ENCODE measurements at places on chromosomes 3 and 15.

DNA sequence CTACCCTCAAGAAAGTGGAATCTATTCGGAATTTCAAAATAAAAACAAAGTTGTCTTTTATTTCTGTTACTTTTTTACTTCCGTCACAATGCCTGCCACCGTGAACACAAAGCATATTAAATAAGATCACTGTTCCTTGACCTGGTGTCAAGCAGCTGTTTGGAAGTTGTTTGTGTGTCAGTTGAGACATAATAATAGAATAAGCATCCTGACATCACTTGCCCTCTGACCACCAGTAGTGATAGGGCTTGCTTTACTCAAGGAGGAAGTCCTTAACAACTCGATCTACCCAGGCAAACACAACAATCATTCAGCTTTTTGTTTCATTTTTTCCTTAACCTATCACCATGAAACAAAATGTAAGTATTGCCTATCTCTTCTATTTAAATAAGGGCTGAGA, 454.4 kb upstream of the RASGRP1 start:
- DNase-seq = no peak

GRCh38 chr15:49178497-49178896, 8.4 kb downstream of the GALK2 start:
- DNase-seq = no peak

GRCh38 chr3:134445636-134446035, 40.1 kb downstream of the ANAPC13 start:
- DNase-seq = no peak

- peak; percentile 81 for DNase-seq
Measured at GRCh38 chr3:14508966-14509795, 31.0 kb downstream of the GRIP2 start.

GRCh38 chr3:165254812-165255211, 58.6 kb upstream of the SLITRK3 start:
- no peak for DNase-seq

DNA sequence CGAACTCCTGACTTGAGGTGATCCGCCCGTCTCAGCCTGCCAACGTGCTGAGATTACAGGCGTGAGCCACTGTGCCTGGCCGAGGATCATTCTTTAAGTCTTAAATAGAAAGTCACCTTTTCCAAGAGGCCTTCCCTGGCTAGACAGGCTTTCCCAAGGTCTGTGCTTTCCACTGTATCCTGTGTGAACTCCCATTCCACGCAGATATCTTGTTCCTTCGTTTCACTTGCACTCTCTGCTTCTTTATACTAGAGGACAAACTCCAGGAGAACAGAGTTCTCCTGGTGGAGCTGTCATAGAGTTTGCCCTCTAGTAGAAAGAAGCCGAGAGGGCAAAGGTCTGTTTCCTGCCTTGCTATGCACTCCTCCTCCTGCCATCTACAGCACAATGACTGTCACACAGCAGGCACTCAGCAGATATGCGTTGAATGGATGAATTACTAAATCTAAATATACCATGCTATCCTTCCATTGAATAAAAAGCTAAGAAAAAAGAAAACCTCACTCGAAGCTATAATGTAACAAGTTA, 211.2 kb downstream of the FOXP1 start:
- DNase-seq = no peak

- no peak for DNase-seq
Measured at GRCh38 chr3:115698851-115699591, 75.7 kb downstream of the GAP43 start.

DNA sequence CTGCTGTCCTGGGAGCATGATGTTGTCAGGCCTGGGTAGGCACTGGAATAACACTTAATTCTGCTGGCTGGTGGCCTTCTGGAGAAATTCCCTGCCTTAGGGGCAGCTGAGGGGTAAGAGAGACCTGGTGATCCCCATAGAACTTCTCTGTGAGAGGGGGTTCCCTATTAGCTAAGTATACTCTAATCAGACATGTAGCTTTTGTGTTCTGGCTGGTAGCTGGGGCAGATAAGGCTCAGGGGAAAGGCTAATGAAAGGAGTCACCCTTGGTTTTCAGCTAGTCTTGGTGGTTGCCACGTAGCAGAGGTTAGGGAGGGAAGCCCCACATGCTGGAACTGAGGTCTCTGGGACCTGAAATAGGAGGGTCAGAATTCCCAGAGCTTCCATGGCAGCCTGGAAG, 952 bp upstream of the HDDC3 start:
- no peak for DNase-seq

GRCh38 chr3:115975353-115975752, 352.0 kb downstream of the GAP43 start:
- no peak for DNase-seq

- DNase-seq = no peak
Measured at GRCh38 chr3:20741381-20741780, 555.4 kb upstream of the SGO1 start.

GRCh38 chr3:68880632-68881031, 51.7 kb downstream of the TAFA4 start:
- DNase-seq = no peak

- no peak for DNase-seq
Measured at GRCh38 chr3:53217175-53217574, 38.6 kb downstream of the TKT start.

DNA sequence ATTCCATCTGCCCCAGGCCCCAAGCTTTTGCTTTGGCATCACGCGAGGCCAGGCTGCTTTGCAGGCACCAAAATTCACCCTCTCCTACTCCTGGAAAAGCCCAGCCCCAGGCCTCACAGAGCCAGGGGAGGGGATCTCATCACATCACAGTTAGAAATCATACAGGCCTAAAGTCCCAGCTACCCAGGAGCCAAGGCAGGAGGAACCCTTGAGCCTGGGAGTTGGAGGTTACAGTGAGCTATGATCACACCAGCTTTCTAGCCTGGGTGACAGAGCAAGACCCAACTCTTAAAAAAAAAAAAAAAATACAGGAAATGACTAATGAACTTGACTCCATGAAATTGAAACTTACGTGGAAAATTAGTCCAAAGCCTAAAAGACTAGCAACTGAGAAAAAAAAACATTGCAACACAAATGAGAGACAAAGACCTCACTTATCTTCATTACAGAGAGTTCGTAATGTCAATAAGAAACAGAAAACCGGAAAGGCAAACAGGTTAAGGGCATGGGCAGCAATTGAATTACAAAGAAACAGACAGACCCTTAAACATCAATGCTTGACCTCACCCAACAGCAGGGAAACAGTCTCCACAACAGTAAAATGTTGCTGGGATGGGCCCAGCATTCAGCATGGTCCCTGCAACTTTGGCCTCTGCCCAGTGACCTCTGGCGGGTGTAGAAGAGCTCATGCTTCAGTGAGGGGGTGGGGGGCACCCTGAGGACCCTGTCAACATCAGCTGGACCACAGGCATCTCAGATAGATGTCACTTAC, 151.5 kb downstream of the LRRK1 start:
- DNase-seq = no peak

DNA sequence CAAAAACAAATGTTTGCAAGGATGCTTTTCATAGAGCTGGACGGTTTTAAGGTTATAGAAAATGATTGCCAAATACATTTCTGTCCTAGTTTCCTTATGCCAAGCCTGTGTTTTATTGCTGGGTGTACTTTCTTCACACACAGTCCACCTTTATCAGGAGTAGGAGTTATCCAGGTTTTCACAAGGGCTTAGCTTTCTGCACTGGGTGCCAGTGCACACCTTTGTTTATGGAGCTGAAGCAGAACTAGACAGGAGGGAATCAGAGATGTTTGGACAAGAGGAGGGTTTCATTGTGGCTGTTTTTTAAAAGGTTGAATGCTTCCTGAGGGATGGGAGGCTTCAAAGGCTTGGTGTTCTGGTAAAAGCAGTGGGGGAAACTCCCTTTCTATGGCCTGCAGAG, 29.5 kb upstream of the FAM3D start:
- no peak for DNase-seq

- DNase-seq = no peak
Measured at GRCh38 chr15:83323296-83323711, 38.8 kb upstream of the BNC1 start.

- DNase-seq = no peak
Measured at GRCh38 chr3:36688815-36689214, 75.5 kb downstream of the DCLK3 start.

GRCh38 chr3:84958495-84959469, at the start of gene CADM2:
Gene CADM2 (plus strand): TSS chr3:84958989.
- peak; percentile 93 for DNase-seq

DNA sequence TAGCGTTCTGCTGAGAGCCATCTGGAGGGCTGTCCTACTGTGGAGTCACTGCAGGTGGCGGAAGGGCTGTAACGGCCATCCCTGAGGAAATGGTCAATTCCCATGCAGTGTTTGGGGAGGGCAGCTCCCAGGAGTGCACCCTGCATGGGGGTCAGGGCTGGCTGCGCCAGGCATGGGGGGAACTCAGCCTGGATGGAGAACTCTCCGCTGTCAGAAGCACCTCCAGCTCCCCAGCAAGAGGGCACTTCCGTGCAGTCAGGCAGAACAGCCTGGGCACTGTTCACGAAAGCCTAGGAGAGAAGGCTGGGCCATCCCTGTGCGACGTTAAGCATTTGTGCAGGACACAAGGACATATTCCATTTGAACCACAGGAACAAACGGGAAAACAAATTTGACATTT, 105.2 kb downstream of the LRIG1 start:
- no peak for DNase-seq

DNA sequence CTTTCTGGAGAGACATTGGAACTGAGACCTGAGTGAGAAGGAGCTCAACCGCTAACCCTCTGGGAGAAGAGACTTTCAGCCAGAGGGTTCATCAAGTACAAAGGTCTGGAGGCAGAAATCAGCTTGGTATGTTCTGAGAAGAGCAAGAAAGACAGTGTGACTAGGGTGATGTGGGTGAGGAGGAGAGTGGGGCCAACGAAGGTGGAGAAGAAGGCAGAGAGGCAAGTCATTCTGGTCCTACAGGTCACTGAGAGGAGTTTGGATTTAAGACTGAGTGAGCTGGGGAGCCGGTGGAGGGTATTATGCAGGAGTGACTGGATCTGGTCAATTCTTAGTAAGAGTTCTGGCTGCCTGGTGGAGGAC, 12.2 kb downstream of the XIRP1 start:
- DNase-seq = no peak

GRCh38 chr3:21185816-21186314, 565.1 kb downstream of the ZNF385D start:
- DNase-seq = no peak

DNA sequence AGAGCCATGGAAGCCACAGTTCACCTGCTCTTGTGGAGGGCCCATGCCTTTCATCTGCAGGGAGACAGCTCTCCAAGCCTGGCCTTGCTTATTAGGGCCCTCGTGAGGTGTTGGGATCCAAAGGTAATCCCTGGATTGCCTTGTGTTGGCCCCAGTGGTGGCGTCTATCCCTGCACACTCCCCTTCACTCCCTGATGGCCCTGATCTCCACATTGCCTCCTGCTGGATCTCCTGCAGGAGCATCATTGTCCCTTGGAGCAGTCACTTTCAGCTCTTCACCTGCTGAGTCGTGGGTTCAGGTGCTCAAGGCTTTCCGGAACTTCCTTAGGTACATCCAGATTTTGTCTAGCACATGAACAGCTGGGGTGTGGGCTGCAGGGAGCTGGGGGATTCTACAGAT, 7.0 kb downstream of the PPCDC start:
- DNase-seq = no peak

- no peak for DNase-seq
Measured at GRCh38 chr15:58770519-58770856, 614 bp upstream of the MINDY2 start.

DNA sequence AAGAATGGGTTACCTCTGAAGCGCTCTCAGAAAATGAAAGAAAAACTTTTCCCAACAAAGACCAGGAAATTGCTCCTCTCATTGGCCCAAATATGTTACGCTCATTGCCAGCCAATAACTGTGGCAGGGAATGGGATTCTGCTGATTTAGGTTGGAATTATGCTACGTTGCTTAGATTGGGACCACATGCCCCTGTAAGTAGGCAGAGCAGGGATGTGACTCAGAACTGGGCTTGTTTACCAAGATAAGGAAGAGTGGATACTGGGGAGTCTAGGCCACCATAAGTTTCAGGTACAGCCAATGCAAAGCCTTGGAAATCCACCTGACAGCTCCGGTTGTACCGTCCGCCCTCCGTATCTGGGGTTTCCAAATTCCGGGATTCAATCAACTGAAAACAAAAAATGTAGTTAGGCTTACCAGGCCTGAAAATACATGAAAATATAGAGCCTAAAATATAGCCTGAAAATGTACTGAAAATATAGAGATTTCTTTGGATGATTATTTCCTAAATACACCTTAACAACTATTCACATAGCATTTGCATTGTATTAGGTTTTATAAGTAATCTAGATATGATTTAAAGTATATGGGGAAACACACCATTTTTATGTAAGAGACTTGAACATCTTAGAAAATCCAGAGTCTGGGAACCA, 1.5 kb upstream of the TCF12 start:
- no peak for DNase-seq

DNA sequence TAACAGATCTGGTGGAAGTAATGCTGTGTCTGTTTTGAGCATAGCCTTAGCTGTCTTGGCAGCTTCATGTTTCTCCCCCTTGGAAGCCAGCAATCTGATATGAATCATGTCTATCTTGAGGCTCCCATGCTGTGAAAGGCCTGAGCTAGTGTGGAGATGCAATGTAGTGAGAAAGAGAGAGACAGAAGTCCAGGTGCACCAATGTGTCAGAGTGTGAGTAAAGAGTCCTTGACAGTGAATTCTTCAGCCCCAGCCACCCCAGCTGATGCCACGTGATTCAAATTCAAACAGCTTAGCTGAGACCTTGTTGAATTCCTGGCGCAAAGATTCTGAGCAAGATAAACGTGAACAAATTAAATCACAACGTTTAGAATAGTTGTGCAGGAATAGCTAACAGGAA, 704.2 kb downstream of the EDEM1 start:
- DNase-seq = no peak

GRCh38 chr3:111392894-111393398, 149.1 kb upstream of the CD96 start:
- DNase-seq = no peak

DNA sequence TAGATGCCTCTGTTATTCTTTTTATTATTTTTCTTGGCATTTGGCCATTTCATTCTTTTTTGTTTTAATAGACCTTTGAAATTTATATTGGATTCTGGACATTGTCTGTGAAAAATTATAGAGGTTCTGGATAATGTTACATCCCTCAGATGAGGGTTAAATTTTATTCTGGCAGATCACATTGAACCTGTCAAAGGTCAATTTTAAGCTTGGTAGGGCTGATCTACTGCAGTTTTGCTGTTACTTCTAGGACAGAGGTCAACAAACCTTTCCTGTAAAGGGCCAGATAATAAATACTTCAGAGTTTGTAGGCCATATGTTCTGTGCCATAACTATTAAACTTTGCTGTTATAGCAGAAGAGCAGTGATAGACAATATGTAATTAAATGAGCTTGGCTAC, 318.9 kb upstream of the DPPA4 start:
- DNase-seq = no peak

Measured in upper lobe of right lung (tissue), 1 donor.